Gastroesophageal sphincter (tissue), 4 donors: ENCODE measurements at places on chromosomes 16 and 17. TPM values are rescaled to one million over a fixed set of nuclear protein-coding genes. Genes with fewer than 3 reads are reported as not detected.

GRCh38 chr17:45394913-45395568, 37.6 kb downstream of the ARHGAP27 start:
- peaks cover 15% of the 10 kb centered on the region for H3K4me1 ChIP-seq
- no peak overlapping the region for H3K27ac ChIP-seq
- H3K36me3 ChIP-seq, result peaks cover 25% of the 10 kb centered on the region
- H3K4me3 ChIP-seq, result peak overlapping the region; percentile 10

- peak overlapping the region; percentile 99 for H3K4me3 ChIP-seq
- no peak for ATAC-seq
- H3K36me3 ChIP-seq, result peaks cover 32% of the 10 kb centered on the region
- H3K4me1 ChIP-seq, result peaks cover 5% of the 10 kb centered on the region
- peak overlapping the region; percentile 66 for H3K27ac ChIP-seq
- H3K27me3 ChIP-seq, result no peaks in the 10 kb centered on the region
Measured at GRCh38 chr17:32445074-32445415, 735 bp downstream of the PSMD11 start.

Gene GLIS2
- total RNA-seq, result 26.9 TPM

GRCh38 chr16:56258508-56259424, 67.5 kb downstream of the GNAO1 start:
- no peak overlapping the region for H3K4me3 ChIP-seq
- ATAC-seq, result no peak
- no peak overlapping the region for H3K27ac ChIP-seq
- no peaks in the 10 kb centered on the region for H3K27me3 ChIP-seq
- no peaks in the 10 kb centered on the region for H3K36me3 ChIP-seq

DNA sequence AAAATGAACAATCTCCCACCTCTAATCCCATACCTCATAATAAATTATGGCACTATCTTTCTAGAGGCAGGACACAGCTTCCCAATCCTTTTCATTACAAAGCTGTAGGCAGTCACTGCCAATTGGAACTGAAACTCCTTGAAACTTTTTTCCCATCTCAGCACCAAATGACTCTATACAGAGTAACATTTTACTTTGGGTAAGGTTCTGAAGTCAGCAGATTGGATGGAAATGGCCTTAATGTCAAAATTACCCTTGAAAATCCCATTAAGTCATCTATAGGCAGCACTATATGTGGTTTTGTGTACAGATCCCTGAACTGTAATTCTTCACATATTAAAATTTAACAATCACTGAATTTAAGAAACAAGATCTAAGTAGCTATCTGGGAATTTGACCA, 30.3 kb upstream of the CORO6 start:
- H3K4me1 ChIP-seq, result peaks cover 13% of the 10 kb centered on the region
- H3K36me3 ChIP-seq, result peaks cover 58% of the 10 kb centered on the region
- no peak for ATAC-seq
- H3K4me3 ChIP-seq, result no peak overlapping the region
- H3K27me3 ChIP-seq, result no peaks in the 10 kb centered on the region

Gene KRT17
- 7.0 TPM for total RNA-seq

GRCh38 chr17:45676695-45677094, 107.4 kb upstream of the CRHR1 start:
- H3K27me3 ChIP-seq, result peaks cover 51% of the 10 kb centered on the region
- no peaks in the 10 kb centered on the region for H3K36me3 ChIP-seq
- no peak for ATAC-seq
- no peak overlapping the region for H3K27ac ChIP-seq

DNA sequence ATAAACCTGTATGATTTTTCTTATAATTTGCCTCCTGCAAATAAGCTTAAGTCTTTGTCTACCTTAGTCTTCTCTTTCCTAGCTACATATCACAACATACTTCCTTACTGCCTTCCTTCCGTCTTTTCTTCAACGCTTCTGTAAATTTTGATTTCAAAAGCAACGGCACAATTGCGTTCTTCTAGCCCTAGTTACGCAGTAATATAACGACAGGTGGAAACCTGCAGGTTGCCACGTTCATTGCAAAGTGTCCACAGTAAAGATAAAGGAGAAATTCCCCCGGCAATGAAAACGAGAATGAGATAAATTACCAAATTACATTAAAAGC, 546 bp upstream of the PSMD7 start:
- ATAC-seq, result peak; percentile 1
- H3K36me3 ChIP-seq, result peaks cover 29% of the 10 kb centered on the region
- H3K27ac ChIP-seq, result peak overlapping the region; percentile 93
- H3K4me3 ChIP-seq, result peak overlapping the region; percentile 89
- H3K27me3 ChIP-seq, result no peaks in the 10 kb centered on the region

DNA sequence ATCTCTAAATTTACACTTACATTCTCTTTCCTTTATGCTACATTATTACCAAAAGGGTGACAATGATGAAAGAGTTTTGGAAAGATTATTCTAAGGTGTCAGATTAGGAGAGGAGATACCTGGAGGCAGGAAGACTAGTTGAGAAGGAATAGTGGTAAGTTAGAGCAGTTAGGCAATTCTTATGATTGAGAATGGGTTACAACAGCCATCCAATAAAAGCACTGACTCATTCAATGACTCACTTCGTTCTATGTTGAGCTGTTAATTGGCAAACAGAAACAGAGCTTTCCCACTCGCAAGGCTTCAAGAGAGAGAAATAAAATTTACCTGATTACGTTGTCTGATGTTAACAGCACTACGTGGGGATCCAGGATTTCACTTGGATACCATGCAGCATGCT, 5.8 kb downstream of the NUP88 start:
- H3K4me1 ChIP-seq, result peaks cover 3% of the 10 kb centered on the region
- no peak overlapping the region for H3K27ac ChIP-seq

GRCh38 chr17:14840616-14841231, 424.4 kb downstream of the PMP22 start:
- H3K4me3 ChIP-seq, result no peak overlapping the region
- H3K36me3 ChIP-seq, result no peaks in the 10 kb centered on the region
- no peaks in the 10 kb centered on the region for H3K4me1 ChIP-seq
- no peak for ATAC-seq
- H3K27ac ChIP-seq, result no peak overlapping the region

Gene NATD1
- 22.2 TPM for total RNA-seq

GRCh38 chr17:74892013-74892841, 1.2 kb downstream of the FADS6 start:
- peaks cover 87% of the 10 kb centered on the region for H3K27me3 ChIP-seq
- H3K4me3 ChIP-seq, result no peak overlapping the region
- no peak for ATAC-seq
- H3K36me3 ChIP-seq, result no peaks in the 10 kb centered on the region

Gene ODAD4
- total RNA-seq, result 0.19 TPM

Gene IGFALS
- 0.47 TPM for total RNA-seq

DNA sequence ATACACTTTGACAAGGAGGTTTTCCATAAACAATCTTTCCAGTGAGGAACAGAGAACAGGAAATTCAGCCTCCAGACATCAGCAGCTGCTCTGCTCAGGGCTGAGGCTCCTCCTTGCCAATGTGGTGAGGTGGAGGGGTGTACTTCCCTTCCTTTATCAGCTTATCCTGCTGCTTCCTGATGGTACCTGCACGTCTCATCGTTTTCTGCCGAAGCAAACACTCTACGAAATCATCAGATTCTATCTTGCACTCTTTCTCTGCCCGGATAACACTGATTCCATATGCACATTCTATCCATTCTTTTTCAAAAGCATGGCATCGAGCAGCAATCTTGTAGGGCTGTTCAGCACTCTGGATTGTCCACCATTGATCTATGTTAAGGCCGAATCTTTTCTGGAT, 15.4 kb upstream of the SEZ6 start:
- no peak overlapping the region for H3K27ac ChIP-seq
- ATAC-seq, result no peak
- H3K4me1 ChIP-seq, result peaks cover 7% of the 10 kb centered on the region
- H3K27me3 ChIP-seq, result peaks cover 45% of the 10 kb centered on the region

GRCh38 chr17:20009302-20010098, at the start of gene SPECC1:
Gene SPECC1, plus strand, starts transcription at chr17:20009359. Its CDS starts 87,293 bp downstream, at chr17:20096652.
- peak within 1 kb of the TSS; percentile 78 for H3K4me3 ChIP-seq
- peak; percentile 96 for ATAC-seq
- H3K27me3 ChIP-seq, result no peaks in the 10 kb centered on the region
- no peaks in the 10 kb centered on the region for H3K36me3 ChIP-seq

DNA sequence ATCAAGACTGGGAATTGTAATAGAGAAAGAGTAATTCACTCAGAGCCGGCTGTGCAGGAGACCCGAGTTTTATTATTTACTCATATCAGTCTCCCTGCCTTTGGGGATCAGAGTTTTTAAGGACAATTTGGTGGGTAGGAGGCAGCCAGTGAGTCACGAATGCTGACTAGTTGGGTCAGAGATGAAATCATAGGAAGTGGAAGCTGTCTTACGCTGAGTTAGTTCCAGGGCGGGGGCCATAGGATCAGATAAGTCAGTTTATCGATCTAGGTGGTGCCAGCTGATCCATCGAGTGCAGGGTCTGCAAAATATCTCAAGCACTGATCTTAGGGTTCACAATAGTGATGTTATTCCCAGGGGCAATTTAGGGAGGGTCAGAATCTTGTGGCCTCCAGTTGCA, 20.2 kb upstream of the GUCY2D start:
- no peak overlapping the region for H3K27ac ChIP-seq
- no peaks in the 10 kb centered on the region for H3K36me3 ChIP-seq
- H3K4me1 ChIP-seq, result no peaks in the 10 kb centered on the region
- no peak overlapping the region for H3K4me3 ChIP-seq

GRCh38 chr17:77326076-77326591, 185.4 kb downstream of the SEC14L1 start:
- no peaks in the 10 kb centered on the region for H3K27me3 ChIP-seq
- peaks cover 92% of the 10 kb centered on the region for H3K4me1 ChIP-seq
- ATAC-seq, result no peak
- H3K27ac ChIP-seq, result peak overlapping the region; percentile 92
- no peaks in the 10 kb centered on the region for H3K36me3 ChIP-seq

Gene TBC1D3H
- not detected for total RNA-seq

Gene CSHL1
- total RNA-seq, result not detected

Gene ADAM11
- total RNA-seq, result 1.3 TPM

GRCh38 chr17:78661093-78661770, 84.0 kb upstream of the DNAH17 start:
- no peak for ATAC-seq
- H3K27me3 ChIP-seq, result no peaks in the 10 kb centered on the region
- H3K27ac ChIP-seq, result no peak overlapping the region
- H3K4me1 ChIP-seq, result peaks cover 15% of the 10 kb centered on the region
- no peak overlapping the region for H3K4me3 ChIP-seq
- H3K36me3 ChIP-seq, result no peaks in the 10 kb centered on the region

DNA sequence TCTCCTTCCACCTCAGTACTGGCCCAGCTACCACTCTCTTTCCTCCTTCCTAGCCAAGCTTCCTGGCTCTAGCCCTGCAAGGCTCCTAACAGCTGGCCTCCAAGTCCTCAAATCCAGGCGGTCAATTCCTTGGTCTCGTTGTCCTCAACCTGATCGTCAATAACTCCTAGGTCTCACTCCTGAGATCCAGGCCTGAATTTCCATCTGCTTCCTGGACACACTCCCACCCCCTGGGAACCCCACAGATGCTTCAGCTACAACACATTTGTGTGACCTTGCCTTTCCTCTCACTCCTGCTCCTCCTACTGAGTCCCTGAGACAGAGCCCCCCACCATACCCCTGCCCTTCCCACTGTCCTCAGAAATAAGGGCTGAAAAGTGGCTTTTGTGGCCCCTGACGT, 2.3 kb downstream of the ENKD1 start:
- H3K36me3 ChIP-seq, result no peaks in the 10 kb centered on the region
- H3K4me3 ChIP-seq, result no peak overlapping the region
- no peak for ATAC-seq
- no peaks in the 10 kb centered on the region for H3K27me3 ChIP-seq
- H3K4me1 ChIP-seq, result peaks cover 32% of the 10 kb centered on the region

Gene RPL26
- 3,198 TPM for total RNA-seq

GRCh38 chr17:30095507-30096244, 20.9 kb upstream of the NSRP1 start:
- peaks cover 16% of the 10 kb centered on the region for H3K27me3 ChIP-seq
- ATAC-seq, result no peak
- H3K4me3 ChIP-seq, result no peak overlapping the region

GRCh38 chr17:72930031-72930430, 162.5 kb downstream of the SLC39A11 start:
- no peak overlapping the region for H3K27ac ChIP-seq
- no peak for ATAC-seq
- no peak overlapping the region for H3K4me3 ChIP-seq
- H3K27me3 ChIP-seq, result no peaks in the 10 kb centered on the region
- no peaks in the 10 kb centered on the region for H3K36me3 ChIP-seq
- no peaks in the 10 kb centered on the region for H3K4me1 ChIP-seq

DNA sequence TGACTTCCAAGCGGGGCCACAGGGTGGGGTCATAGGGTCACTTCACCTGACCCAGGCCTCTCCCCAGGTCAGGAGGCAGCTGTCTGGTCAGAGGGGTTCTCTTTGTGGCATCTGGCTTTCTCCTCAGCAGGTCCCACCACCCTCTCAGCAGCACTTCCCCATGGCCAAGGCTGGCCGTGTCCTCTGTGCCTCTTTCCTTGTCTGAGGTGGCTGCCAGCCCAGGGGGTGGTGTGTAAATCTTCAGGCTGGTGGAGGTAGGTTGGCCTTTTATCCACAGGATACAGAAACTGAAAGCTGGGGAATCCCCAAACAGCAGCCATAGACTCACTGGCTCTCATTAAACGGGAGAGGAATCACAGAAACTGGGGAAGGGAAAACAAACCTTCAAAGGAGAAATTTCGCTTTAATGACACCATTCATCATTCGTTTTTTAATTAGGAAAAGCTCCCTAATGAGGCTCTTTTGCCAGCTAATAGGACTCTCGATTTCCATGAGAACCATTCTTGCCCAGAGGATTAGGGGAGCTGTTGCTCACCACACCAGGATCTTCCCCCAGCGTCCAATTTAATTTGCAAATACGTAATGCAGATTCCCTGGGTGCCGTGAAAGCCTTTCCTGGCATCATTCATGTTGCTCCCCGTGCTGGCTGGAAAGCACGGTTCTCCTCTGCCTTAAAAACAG, 18.0 kb downstream of the C17orf75 start:
- H3K36me3 ChIP-seq, result peaks cover 1% of the 10 kb centered on the region
- H3K27me3 ChIP-seq, result no peaks in the 10 kb centered on the region
- no peaks in the 10 kb centered on the region for H3K4me1 ChIP-seq

Gene RDM1
- not detected for total RNA-seq

Gene CD300A
- 2.7 TPM for total RNA-seq

Gene CCL1
- not detected for total RNA-seq

DNA sequence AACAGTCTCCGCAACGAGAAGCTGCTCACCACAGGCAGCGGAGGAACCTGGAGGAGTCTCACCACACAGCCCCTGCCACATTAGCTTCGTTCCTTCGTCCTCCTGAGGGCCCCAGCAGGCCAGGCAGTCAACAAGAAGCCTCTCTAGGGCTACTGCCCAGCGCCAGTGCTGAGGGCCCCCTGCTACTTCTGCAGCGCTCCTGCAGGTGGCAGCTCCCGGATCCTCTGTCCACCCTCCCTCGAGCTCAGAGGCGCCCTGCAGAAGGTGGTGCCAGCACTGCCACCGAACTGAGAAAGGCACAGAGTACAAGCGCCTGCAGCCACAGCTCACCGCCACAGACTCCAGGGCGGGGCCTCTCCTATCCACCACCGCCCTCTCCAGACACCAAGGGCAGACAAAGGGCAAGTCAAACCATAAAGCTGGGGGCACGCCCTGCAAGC, 27.3 kb downstream of the KDM8 start:
- peaks cover 12% of the 10 kb centered on the region for H3K4me1 ChIP-seq
- H3K36me3 ChIP-seq, result no peaks in the 10 kb centered on the region
- H3K4me3 ChIP-seq, result no peak overlapping the region
- H3K27me3 ChIP-seq, result no peaks in the 10 kb centered on the region
- H3K27ac ChIP-seq, result no peak overlapping the region

Gene GGT6
- total RNA-seq, result 0.47 TPM
